Glutamatergic neuron (in vitro differentiated cells): ENCODE measurements at places on chromosomes 2 and 18. TPM values are rescaled to one million over a fixed set of nuclear protein-coding genes. Genes with fewer than 3 reads are reported as not detected.

CHST10 gene
- 25.0 TPM for total RNA-seq

ASTL gene
- total RNA-seq = not detected

GRCh38 chr2:178163395-178163794, 30.9 kb upstream of the OSBPL6 start:
- DNase-seq = no peak
- no peaks in the 10 kb centered on the region for H3K27me3 ChIP-seq
- H3K36me3 ChIP-seq = no peaks in the 10 kb centered on the region
- no peaks in the 10 kb centered on the region for H3K4me1 ChIP-seq
- H3K27ac ChIP-seq = no peak overlapping the region

DNA sequence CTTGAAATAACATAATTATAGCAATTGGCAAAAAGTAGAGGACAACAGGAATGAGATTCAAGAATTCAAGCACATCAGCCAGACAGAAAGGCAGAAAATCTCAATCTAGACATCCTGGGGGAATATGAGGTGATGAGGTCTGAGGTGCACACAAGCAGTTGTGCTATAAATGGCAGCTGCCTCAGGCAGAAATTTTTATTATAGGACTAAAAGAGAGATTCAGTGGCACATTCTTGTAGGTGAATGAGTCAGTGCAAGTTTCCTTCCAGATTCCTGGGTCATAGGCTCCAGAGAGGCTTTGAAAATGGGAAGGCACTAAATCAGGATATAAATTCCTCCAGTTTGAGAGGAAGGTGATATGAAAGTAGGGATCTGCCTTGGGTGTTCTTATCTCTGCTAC, 127.2 kb upstream of the THSD7B start:
- no peak for DNase-seq
- no peak overlapping the region for H3K27ac ChIP-seq
- H3K27me3 ChIP-seq = no peaks in the 10 kb centered on the region
- H3K4me1 ChIP-seq = no peaks in the 10 kb centered on the region
- H3K36me3 ChIP-seq = no peaks in the 10 kb centered on the region
- no peak overlapping the region for H3K4me3 ChIP-seq

INO80D gene
- total RNA-seq = 25.0 TPM

SLC5A7 gene
- total RNA-seq = 0.27 TPM
